ENCODE measurements at places on chromosomes 5 and 9. TPM values are rescaled to one million over a fixed set of nuclear protein-coding genes. Genes with fewer than 3 reads are reported as not detected.

TAS2R1 gene
- not detected for total RNA-seq

ANXA2R gene
- total RNA-seq, result 3.5 TPM

SLIT3 gene
- 54.8 TPM for total RNA-seq

PPP1R26 gene
- 11.2 TPM for total RNA-seq

SEMA6A gene
- 38.5 TPM for total RNA-seq

SLC23A1 gene
- total RNA-seq, result not detected

GDNF gene
- not detected for total RNA-seq

CTXN3 gene
- not detected for total RNA-seq

ADRA1B gene
- total RNA-seq, result 6.6 TPM

CWC27 gene
- 10.2 TPM for total RNA-seq

CER1 gene
- total RNA-seq, result not detected

BHMT2 gene
- total RNA-seq, result 20.8 TPM

EMB gene
- 47.3 TPM for total RNA-seq

FOXI1 gene
- total RNA-seq, result not detected

ERAP2 gene
- total RNA-seq, result 18.3 TPM

NUDT12 gene
- 14.3 TPM for total RNA-seq

PPP3R2 gene
- not detected for total RNA-seq

ADAMTS13 gene
- total RNA-seq, result 1.1 TPM

MARCHF3 gene
- 22.5 TPM for total RNA-seq

STPG3 gene
- not detected for total RNA-seq

PCDHGA1 gene
- 0.12 TPM for total RNA-seq

LIX1 gene
- not detected for total RNA-seq

SNCAIP gene
- 36.3 TPM for total RNA-seq

GKAP1 gene
- 18.9 TPM for total RNA-seq

RLN1 gene
- not detected for total RNA-seq

TCF7 gene
- 4.3 TPM for total RNA-seq

ARSI gene
- total RNA-seq, result 5.6 TPM

PCDHGC4 gene
- 3.5 TPM for total RNA-seq

LURAP1L gene
- total RNA-seq, result 15.3 TPM

HTR4 gene
- total RNA-seq, result not detected

KIF4B gene
- total RNA-seq, result not detected

SLC36A3 gene
- total RNA-seq, result not detected

C9 gene
- total RNA-seq, result 0.12 TPM

MARCOL gene
- total RNA-seq, result not detected

CCDC180 gene
- total RNA-seq, result 2.9 TPM

MACIR gene
- 27.7 TPM for total RNA-seq

BNC2 gene
- total RNA-seq, result 27.0 TPM

TMEM171 gene
- not detected for total RNA-seq

PCDHA6 gene
- total RNA-seq, result 0.12 TPM

POU4F3 gene
- 0.32 TPM for total RNA-seq

N4BP3 gene
- 0.94 TPM for total RNA-seq

SCGB3A2 gene
- not detected for total RNA-seq

SLC25A2 gene
- not detected for total RNA-seq

OTP gene
- not detected for total RNA-seq

TMEM167A gene
- 51.1 TPM for total RNA-seq

FCN2 gene
- 0.84 TPM for total RNA-seq

NSA2 gene
- total RNA-seq, result 115 TPM

SLC45A2 gene
- not detected for total RNA-seq

BTNL3 gene
- total RNA-seq, result not detected

NCS1 gene
- 14.7 TPM for total RNA-seq

RECK gene
- 21.7 TPM for total RNA-seq

KCTD16 gene
- total RNA-seq, result not detected

PCDHB7 gene
- 0.94 TPM for total RNA-seq

LPAR1 gene
- 25.1 TPM for total RNA-seq

CRB2 gene
- 0.32 TPM for total RNA-seq

AHRR gene
- 2.2 TPM for total RNA-seq

PCDHGA12 gene
- total RNA-seq, result 7.5 TPM

PPP2R2B gene
- total RNA-seq, result 0.84 TPM

Data from omental fat pad (tissue), 4 donors.